ENCODE measurements at places on chromosomes 5 and 9.

DNA sequence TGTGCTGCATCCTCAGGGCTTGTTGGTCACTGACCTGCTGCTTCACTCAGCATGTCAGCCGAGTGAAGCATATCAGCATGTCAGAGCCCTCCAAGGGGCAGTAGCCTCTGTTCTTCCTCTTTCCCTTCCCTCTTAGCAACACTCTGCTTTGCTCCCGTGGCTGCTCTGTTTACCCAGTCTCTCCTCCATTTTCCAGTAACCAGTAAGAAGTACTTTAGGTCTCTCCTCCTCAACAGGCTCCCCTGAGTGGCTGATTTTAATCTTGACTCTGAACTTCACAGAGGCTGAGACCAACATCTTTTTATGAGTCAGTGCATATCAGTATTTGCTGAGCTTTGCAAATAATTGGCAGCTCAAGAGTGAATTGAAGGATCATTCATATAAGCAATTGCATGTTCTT is 18.6 kb upstream of the ADRB2 start:
- no peak for DNase-seq

GRCh38 chr5:8825139-8825757 is 720.6 kb downstream of the SEMA5A start:
- no peak for DNase-seq

DNA sequence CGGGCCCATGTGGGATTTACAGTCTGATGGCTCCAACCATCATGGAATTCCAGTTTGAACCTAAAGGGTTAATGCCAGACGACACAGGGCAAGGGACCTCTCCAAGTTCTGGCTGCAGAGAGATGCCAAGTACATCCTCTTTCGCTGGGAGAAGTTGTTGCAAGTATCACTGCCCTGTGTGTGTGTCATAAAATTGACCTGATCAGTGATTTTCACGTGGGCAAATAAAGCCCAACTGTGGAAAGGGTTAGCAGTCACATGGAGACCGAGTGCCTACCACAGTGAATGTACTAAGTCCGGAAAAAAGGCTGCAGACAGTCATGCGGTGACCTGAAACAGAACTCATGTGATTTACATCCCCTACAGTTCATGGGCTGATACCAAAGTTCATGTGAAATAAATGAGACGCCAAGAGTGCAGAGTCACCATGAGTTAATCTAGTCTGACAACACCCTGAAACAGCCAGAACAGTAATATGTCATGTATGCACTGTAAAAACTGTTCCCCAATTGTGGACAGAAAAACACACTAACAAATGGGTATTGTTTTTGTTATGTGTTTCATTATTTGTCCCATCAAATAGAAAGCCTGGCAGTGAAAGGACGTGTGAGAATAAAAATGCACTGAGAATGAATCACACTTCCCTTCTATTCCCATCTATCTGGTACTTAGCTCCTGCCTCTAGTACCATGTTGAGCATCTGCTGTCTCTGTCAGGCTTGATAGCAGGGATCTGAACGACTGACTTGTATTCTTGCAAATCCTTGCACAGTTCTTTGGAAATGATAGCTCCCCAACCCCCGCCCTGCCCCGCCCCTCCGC is 115.7 kb downstream of the SUSD1 start:
- no peak for DNase-seq

DNA sequence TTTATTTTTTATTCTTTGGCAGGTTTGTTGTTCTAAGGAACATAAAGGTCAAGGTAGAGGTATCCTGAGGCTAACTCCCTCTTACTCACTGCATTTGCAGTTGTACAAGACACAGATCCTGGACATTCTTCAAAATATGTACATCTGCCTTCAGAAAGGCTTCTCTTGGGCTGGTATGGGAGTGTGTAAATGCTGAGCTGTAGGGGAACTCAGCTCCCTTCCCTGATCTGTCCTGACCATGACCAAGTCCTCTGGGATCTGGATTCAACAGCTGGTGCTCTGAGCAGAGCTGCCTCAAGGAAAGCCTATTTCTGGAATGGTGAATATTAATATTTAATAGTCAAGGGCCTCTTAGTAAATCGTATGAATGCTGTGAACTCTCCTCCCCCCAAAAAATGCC is 117.4 kb downstream of the PRKACG start:
- no peak for DNase-seq

DNA sequence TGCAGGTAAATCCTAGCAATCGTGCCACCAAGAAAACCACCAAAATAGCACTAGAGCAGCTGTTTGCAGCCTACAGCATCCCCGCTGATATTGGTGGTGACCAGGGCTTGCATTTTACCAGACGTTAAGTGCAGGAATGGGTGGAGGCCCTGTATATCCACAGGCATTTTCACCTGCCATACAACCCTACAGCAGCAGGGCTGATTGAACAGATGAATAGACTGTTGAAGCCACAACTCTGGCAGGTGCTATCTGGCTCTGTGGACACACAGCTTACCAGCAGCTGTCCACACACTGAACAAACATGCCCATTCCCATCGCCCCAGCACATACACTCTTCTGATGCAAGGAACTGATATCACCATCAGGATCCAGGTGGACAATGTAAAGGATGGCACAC is 154.5 kb upstream of the APC start:
- DNase-seq: no peak

GRCh38 chr9:123131258-123131657 is 97.8 kb downstream of the GPR21 start:
- DNase-seq: no peak

GRCh38 chr9:129476821-129477611 is 143.9 kb downstream of the C9orf50 start:
- no peak for DNase-seq

DNA sequence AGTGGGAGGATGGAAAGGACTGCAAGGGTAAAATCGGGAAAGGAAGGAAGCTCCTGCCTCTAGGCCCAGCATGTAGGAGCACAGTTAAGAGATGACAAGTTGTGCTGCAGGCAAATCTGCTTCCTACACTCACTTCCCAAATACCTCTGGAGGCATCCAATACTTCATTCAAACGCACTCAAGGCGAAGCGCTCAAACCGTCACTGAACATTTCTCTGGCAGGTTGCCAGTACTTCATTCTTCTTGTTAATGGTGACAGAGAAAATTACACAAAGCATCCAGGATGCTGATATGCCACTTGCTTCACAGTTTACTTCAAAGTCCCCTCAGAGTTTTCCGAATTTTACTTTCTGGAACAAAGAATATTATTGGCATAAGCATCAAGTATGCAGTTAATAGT is 59.8 kb downstream of the NREP start:
- no peak for DNase-seq

GRCh38 chr5:163338-163620 is 28.0 kb upstream of the LRRC14B start:
- no peak for DNase-seq

- DNase-seq: no peak
These were observed 92.8 kb upstream of the PPP2R2B start for GRCh38 chr5:146971401-146971800.

GRCh38 chr5:152125661-152126205 is 201.1 kb upstream of the GLRA1 start:
- DNase-seq: no peak

DNA sequence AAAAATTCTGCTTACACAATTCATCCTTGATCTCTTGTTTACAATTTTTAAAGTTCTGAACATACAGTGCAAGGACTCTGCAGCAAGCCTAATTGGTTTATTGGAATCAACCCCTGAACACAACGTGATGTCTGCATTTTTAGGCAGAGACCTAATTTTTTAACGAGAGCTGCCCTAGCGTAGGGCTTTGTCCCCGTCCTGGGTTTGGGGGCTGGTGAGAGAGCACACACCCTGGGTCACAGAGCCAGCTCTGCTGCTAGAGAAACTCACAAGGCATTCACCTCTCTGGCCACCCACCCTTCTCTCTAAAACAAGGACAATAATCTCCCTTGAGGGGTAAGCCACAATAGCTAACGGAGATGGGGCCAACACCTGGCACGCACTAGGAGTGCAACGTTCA is 28.2 kb downstream of the SH3PXD2B start:
- no peak for DNase-seq
